ENCODE measurements at places on chromosomes 5 and 9. TPM values are rescaled to one million over a fixed set of nuclear protein-coding genes. Genes with fewer than 3 reads are reported as not detected.

SLC45A2 gene
- total RNA-seq: 1.6 TPM

- DNase-seq: no peak
Observed at GRCh38 chr5:139686706-139687441, 38.7 kb downstream of the CXXC5 start.

PLPP7 gene
- 3.3 TPM for total RNA-seq

DNA sequence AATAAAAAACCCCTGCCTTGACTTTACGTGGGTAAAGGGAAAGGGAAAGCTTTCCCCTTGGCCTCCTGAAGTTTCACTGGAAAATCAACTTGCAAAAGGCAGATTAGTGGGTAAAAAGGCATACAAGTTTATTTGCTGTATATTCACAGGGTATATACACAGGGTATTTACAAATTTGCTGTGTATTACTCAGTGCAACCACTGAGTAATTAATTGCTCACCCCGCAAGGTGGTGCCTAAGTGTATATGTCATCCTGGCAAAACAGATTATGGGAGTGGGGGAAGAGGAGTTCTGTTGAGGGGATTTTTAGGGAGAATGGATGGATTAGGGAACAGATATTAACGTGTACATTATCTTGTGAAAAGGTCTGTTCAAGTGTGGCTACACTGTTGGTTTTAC, 7.1 kb upstream of the RARS1 start:
- no peak for DNase-seq

SPATA6L gene
- total RNA-seq: 1.9 TPM

PCDHA13 gene
- total RNA-seq: not detected

- DNase-seq: no peak
Observed at GRCh38 chr5:5326115-5326758, 96.2 kb upstream of the ICE1 start.

ECSCR gene
- total RNA-seq: 2.2 TPM

KIF4B gene
- not detected for total RNA-seq

LCN1 gene
- total RNA-seq: not detected

- DNase-seq: no peak
Observed at GRCh38 chr9:105346273-105346672, 101.6 kb upstream of the FSD1L start.

CDX1 gene
- total RNA-seq: 351 TPM

DNA sequence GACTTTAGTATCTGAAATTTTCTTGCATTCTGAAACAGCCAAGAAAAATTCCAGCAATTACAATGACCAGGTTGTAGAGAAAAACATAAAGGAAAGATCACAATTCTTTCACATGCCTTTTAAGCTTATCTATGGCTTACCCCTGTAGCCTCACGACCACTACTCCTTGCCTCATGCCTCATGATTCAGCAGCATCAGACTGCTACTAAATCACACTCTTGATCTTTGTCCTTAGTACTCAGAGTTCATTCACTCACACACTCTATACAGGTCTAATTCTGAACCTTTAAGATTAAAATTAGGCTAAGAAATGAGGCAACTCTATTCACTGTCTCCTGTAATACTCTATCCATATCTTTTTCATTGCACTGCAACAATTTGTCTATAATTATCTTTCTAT, 415.1 kb downstream of the MLLT3 start:
- DNase-seq: no peak

All from transverse colon (tissue), 4 donors.